ENCODE measurements at places on chromosomes 4 and X.
A peak's percentile ranks its signal among the peaks of the same experiment; 100 is the strongest.

GRCh38 chr4:145061318-145061920, 36.6 kb downstream of the ANAPC10 start:
- DNase-seq = peak; percentile 37

- DNase-seq = no peak
Measured at GRCh38 chrX:3428792-3429191, 82.3 kb upstream of the MXRA5 start.

- peak; percentile 14 for DNase-seq
Measured at GRCh38 chr4:46329118-46329976, 60.6 kb downstream of the GABRA2 start.

DNA sequence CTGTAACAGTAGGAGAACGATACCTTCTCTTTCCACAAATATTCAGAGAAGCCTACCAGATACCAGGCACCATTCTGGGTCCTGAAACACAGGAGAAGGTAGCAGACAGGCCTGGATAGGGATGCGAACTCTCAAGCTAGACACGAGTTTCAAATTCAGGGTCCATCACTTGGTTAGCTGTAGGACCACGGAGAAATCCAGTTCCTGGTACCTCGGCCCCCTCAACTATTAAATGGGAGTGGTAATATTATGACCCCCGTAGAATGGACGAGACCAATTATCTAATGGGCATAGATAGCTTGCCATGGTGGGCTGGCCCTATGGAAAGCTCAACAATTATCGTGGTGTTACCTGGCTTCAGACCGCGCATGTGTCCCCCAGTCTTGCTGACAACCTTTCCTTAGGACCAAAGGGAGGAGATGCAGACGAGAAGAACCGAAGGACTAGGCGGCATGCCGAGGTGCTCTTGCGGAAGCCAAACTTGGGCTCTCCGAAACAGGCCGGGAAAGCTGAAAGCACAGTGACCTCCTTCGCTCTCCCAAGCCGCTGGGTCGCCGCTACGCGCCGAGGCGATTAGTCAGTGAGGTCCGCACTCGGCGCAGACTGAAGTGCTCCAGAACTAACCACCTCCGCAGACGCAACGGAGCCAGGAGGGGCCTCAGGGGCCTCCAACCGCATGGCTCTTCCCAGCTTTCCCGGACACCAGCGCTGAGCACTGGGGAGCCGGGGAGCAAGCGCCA, 19.6 kb downstream of the NKX3-2 start:
- DNase-seq = no peak

- no peak for DNase-seq
Measured at GRCh38 chrX:129188231-129188630, 335.1 kb downstream of the SMARCA1 start.

- DNase-seq = no peak
Measured at GRCh38 chr4:83772685-83773084, 236.8 kb downstream of the GPAT3 start.

DNA sequence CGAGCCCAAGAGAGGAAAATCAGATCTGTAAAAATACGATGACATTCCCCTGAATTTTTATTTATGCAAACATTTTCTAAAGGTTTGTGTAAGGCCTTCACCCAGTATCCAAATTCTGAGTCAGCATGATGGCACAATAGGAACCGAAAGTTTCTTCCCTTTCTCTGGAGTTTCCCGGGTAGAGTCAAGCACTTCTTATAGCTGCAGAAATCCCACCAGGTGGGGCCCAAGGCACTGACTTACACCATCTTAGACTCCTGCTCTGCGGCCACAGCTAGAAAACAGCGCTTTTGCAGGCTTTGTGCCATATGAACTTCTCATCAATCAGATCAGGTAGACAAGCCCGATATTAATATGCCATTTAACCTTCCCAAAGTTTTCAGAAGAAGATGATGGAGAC, 13.4 kb downstream of the LEF1 start:
- DNase-seq = no peak

- no peak for DNase-seq
Measured at GRCh38 chr4:78171482-78171881, 114.4 kb downstream of the FRAS1 start.

DNA sequence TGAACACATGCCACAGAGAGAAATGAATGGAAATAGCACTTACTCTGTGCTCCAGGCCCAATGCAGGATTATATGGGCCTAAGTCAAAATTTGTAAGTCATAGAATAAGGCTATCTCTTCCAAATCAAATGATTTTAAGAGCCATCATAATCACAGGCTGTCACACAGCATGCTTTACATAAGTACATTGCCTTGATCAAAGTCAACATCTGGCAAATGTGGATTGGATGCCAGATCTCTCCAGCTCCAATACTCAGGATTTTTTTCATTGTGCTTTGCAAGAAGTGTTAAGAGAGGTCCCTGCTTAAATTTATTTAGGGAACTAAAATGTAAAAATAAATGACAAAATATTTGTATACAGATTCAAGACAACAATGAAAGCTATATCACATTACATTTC, 299.9 kb downstream of the PRDM5 start:
- DNase-seq = no peak

GRCh38 chr4:117331817-117332216, 246.4 kb upstream of the TRAM1L1 start:
- no peak for DNase-seq

- peak; percentile 39 for DNase-seq
Measured at GRCh38 chrX:46796574-46797191, 37.8 kb upstream of the SLC9A7 start.

- DNase-seq = no peak
Measured at GRCh38 chrX:31213941-31214340, 142.1 kb upstream of the FTHL17 start.

DNA sequence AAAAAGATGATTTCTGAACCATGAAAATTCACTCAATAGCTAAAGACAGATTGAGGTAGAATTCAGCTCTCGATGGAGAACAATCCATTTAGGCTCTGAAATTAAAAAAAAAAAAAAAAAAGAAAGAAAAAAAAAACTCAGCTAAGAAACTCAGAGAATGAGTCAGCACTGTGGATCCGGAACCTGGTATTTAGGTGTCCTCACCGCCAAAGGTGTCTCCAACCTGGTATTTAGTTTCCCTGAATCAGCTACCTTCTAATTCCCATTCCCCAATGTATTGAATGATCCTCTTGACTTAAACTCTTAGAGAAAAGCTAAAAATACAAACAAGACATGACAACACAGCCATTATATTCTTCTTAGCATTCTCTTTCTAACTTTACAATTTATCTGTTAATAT, 150.3 kb upstream of the RASGEF1B start:
- no peak for DNase-seq

DNA sequence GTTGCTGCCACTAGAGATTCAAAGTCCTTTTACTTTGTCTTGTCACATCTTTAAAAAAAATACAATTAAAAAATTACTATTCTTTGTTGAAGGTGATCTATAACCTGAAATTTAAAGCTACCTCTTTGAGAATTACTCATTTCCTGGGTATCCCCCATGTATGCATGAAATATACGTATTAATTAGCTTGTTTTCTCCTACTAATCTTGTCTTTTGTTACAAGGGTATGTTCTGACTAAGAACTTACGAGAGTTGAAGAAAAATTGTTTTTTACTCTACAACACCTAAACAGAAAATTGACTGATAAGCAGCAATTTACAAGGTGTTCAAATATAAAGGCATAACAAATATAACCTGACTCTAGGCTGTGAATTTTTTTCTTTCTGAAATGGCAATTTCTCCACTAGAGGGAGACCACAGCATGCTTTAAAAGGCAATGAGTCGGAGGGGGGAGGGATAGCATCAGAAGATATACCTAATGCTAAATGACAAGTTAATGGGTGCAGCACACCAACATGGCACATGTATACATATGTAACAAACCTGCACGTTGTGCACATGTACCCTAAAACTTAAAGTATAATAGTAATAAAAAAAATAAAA, 249.6 kb downstream of the OPHN1 start:
- peak; percentile 16 for DNase-seq

- DNase-seq = no peak
Measured at GRCh38 chr4:24810871-24811631, 15.7 kb downstream of the SOD3 start.

- DNase-seq = no peak
Measured at GRCh38 chr4:169677150-169677748, 56.9 kb downstream of the CLCN3 start.

DNA sequence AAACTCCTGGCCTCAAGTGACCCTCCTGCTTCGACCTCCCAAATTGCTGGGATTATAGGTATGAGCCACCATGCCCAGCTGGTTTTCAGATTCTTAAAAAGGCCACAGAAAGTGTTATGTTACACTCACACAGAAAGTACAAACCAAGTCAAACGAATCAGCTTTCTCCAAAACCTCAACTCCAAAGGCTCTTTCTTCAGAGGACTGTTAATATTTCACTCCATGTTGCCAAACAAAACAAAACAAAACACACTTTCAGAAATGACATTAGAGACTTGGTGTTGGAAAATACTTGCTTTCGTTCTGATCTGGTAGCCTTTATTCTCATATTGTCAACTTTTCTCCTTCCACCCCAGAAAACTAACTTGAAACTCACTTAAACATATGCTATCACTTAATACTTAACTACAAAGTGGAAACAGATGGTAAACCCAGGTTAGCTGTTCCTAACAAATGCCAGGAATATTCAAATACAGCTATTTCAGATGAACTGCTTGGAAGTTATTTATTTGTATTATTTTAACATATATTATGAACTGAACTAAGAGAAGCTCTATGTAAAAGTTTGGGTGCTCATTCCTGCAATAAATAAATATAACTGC, 34.7 kb downstream of the RLIM start:
- DNase-seq = no peak

- peak; percentile 6 for DNase-seq
Measured at GRCh38 chr4:165537028-165537648, 158.3 kb downstream of the CPE start.

All from RCC 7860 (cell line).